Body of pancreas (tissue), 4 donors: ENCODE measurements at places on chromosomes 1 and 21. TPM values are rescaled to one million over a fixed set of nuclear protein-coding genes. Genes with fewer than 3 reads are reported as not detected.

Gene LPAR3
- total RNA-seq: 17.1 TPM

DNA sequence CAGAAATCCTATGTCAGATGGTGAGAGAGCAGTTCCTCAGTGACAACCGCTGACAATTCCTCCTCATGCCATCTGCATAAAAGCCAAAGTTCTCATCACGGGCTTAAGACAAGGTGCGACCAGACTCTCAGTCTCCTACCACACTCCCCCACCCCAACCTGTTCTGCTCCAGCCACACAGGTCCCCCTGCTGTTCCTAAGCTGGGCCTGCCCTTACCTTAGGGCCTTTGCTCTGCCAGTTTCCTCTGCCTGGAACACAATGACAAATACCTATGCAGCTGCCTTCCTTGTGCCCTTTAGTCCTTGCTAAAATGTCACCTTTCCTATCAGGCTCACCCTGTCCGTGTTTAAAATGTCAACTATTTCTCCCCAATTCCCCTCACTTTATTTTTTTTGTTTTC lies 382.2 kb downstream of the NTNG1 start:
- no peaks in the 10 kb centered on the region for H3K27me3 ChIP-seq
- no peak overlapping the region for H3K4me3 ChIP-seq
- H3K36me3 ChIP-seq: no peaks in the 10 kb centered on the region
- no peaks in the 10 kb centered on the region for H3K4me1 ChIP-seq
- no peak for DNase-seq
- no peak overlapping the region for H3K27ac ChIP-seq

GRCh38 chr1:15684042-15684461 lies at the start of gene PLEKHM2:
Gene PLEKHM2, plus strand, starts transcription at chr1:15684320. Its CDS starts 239 bp downstream, at chr1:15684559.
- H3K4me3 ChIP-seq: peak within 1 kb of the TSS; percentile 69
- peaks cover 25% of the 10 kb centered on the region for H3K4me1 ChIP-seq
- H3K27ac ChIP-seq: peak within 1 kb of the TSS; percentile 63
- no peaks in the 10 kb centered on the region for H3K27me3 ChIP-seq

Gene WNT9A
- total RNA-seq: 0.66 TPM

GRCh38 chr1:155000411-155000725 lies 2.2 kb upstream of the ZBTB7B start:
- H3K4me3 ChIP-seq: no peak overlapping the region
- H3K27ac ChIP-seq: peak overlapping the region; percentile 100
- peak; percentile 75 for DNase-seq
- H3K27me3 ChIP-seq: no peaks in the 10 kb centered on the region

DNA sequence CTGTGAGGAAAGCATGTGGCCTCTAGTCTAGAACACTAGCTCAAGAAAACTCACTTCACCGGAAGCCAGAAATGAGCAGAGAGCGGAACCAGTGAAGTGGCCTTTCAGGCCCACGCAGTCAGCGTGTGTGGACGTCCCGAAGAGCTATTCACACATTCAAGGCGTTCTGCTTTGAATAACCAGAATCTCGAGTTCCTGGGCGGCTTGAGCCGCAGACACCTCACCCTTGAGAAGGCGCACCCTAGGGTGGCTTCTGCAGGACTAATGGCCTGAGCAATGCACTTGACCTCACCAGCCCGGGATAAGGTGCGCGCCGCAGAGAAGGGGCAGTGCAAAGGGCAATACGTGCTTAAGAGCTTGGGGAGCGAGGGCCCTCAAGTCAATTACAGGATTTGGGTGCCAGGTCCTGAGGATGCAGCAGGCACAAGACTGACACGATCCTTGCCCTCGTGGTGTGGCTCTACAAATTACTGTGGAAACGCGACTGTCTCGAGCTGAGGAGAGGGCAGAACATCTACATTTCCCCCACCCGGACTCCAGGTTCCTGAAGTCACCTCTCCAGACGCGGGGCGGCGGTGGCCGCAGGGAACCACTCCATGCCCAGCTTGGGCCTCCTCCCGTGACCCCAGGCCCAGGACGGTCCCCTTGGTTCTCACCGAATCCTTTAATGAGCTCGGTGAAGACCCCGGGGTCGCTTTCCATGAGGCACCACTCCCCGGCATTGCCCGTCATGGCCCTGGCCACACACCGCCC lies 455 bp downstream of the UCHL5 start:
- H3K4me3 ChIP-seq: peak overlapping the region; percentile 93
- peak overlapping the region; percentile 98 for H3K27ac ChIP-seq
- no peaks in the 10 kb centered on the region for H3K36me3 ChIP-seq
- DNase-seq: peak; percentile 57

GRCh38 chr1:110150330-110151174 lies at the start of gene SLC6A17:
Gene SLC6A17, plus strand, starts transcription at chr1:110150494. Its CDS starts 16,436 bp downstream, at chr1:110166930.
- peaks cover 3% of the 10 kb centered on the region for H3K27me3 ChIP-seq
- peaks cover 13% of the 10 kb centered on the region for H3K4me1 ChIP-seq
- H3K36me3 ChIP-seq: no peaks in the 10 kb centered on the region
- DNase-seq: peak; percentile 31
- H3K27ac ChIP-seq: no peak within 1 kb of the TSS
- no peak within 1 kb of the TSS for H3K4me3 ChIP-seq

Gene NBPF4
- total RNA-seq: not detected

Gene MAB21L3
- not detected for total RNA-seq

- H3K4me3 ChIP-seq: no peak overlapping the region
- no peaks in the 10 kb centered on the region for H3K36me3 ChIP-seq
- no peaks in the 10 kb centered on the region for H3K4me1 ChIP-seq
- H3K27me3 ChIP-seq: no peaks in the 10 kb centered on the region
Observed at GRCh38 chr1:153400244-153400643, 9.4 kb upstream of the S100A8 start.

Gene CD164L2
- total RNA-seq: not detected

DNA sequence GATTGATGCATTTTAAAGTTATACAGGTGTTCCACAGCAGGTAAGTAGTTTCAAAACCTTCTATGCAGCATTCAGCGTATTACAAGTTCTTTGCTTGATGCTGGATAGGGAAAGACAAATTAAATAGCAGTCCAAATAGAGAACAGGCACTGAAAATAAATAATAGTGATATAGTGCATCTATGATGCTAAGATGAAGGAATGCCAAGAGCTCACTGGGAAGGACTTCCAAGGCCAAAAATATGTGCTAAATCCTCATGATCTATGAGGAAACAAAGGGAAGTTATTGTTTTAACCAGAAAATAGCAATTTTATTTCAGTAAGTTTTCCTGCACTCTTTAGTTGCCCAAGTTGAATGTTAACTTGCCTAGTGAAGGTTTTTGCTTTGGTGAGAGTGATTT lies 127.8 kb upstream of the GREM2 start:
- DNase-seq: no peak
- no peaks in the 10 kb centered on the region for H3K36me3 ChIP-seq
- no peaks in the 10 kb centered on the region for H3K4me1 ChIP-seq
- H3K27ac ChIP-seq: no peak overlapping the region
- no peaks in the 10 kb centered on the region for H3K27me3 ChIP-seq
- no peak overlapping the region for H3K4me3 ChIP-seq

- DNase-seq: no peak
- H3K36me3 ChIP-seq: no peaks in the 10 kb centered on the region
- no peak overlapping the region for H3K27ac ChIP-seq
Observed at GRCh38 chr21:35045542-35046262, 3.4 kb downstream of the RUNX1 start.

DNA sequence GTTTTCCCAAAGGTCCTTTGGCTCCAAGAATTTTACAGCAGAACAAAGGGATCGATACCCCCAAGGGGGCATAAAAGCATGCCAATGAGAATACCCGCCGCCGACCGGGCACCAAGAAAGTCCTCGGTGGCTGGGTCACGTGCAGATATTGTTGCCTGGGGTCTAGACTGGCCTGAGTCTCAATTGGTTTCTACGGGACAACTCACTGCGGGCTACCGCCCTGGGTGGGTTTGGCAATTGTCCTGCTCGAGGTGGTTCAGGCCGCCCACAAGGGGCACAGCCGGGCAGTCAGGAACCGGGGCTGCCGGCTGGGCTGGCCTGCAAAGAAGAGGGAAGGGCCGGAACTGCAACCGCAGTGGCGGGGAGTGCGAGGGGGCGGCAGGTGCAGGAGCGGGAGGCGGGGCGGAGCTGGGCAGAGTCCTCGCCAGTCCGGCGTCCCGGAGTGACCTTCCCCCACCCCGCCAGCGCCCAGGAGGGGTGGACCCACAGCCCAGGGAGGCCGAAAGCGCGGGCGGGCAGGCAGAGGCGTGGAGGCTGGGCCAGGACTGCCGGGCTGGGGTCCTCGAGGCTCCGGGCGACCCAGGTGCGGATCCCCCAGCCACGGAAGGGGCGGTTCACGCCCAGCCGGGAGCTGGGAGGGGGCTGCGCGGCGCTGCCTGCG lies 926 bp upstream of the ATP1B1 start:
- H3K27me3 ChIP-seq: no peaks in the 10 kb centered on the region
- peak; percentile 92 for DNase-seq
- H3K4me1 ChIP-seq: peaks cover 74% of the 10 kb centered on the region
- no peaks in the 10 kb centered on the region for H3K36me3 ChIP-seq
- peak overlapping the region; percentile 93 for H3K27ac ChIP-seq

- DNase-seq: no peak
- H3K27ac ChIP-seq: no peak overlapping the region
- H3K4me1 ChIP-seq: no peaks in the 10 kb centered on the region
- H3K36me3 ChIP-seq: no peaks in the 10 kb centered on the region
- H3K27me3 ChIP-seq: no peaks in the 10 kb centered on the region
Observed at GRCh38 chr21:20040768-20041167, 957.4 kb upstream of the NCAM2 start.

Gene HHAT
- 4.4 TPM for total RNA-seq

Gene LINGO4
- 1.6 TPM for total RNA-seq

Gene RAP1GAP
- total RNA-seq: 46.5 TPM

- DNase-seq: no peak
- no peaks in the 10 kb centered on the region for H3K36me3 ChIP-seq
- H3K27ac ChIP-seq: no peak overlapping the region
- no peaks in the 10 kb centered on the region for H3K27me3 ChIP-seq
- no peak overlapping the region for H3K4me3 ChIP-seq
Observed at GRCh38 chr21:37677006-37677405, 239.3 kb downstream of the KCNJ6 start.

DNA sequence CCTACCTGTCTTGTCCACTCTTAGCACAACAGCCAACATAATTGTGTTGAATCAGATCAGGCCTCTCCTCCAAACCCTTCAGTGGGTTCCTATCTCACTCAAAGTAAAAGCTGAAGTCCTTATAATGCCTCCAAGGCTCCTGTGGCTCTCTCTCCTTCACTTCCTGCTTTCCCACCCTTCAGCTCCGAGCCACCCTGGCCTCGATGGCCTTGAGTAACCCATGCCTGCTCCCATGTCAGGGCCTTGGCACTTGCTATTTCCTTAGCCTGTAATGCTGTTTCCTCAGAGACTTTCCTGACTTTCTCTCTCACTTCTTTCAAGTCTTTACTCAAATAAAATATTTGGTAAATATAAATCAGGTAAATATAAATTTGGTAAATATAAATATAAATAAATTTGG lies 8.1 kb upstream of the PLEKHM2 start:
- no peaks in the 10 kb centered on the region for H3K36me3 ChIP-seq
- no peaks in the 10 kb centered on the region for H3K27me3 ChIP-seq
- no peaks in the 10 kb centered on the region for H3K4me1 ChIP-seq
- no peak overlapping the region for H3K27ac ChIP-seq
- DNase-seq: no peak

DNA sequence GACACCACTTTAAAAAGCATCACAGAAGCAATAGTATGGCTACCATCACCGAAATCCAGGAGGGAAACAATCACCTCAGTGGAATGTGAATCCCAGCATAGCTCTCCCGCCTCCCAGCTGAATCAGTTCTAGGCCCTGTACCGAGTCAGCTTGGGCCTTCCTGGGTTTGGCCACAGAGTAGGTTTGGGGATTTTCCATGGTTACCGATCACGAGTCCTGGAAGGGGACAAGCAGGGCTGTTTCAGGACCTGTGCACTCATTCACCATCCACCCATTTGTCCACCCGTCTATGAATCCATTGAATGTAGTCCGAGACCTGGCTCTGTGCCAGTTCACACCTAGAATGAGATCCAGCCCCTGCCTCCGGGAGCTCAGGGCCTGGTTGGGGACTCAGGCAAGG lies 94.2 kb downstream of the ARHGEF10L start:
- peaks cover 53% of the 10 kb centered on the region for H3K36me3 ChIP-seq
- H3K27ac ChIP-seq: no peak overlapping the region
- peak; percentile 28 for DNase-seq
- no peaks in the 10 kb centered on the region for H3K27me3 ChIP-seq
- H3K4me1 ChIP-seq: no peaks in the 10 kb centered on the region

Gene UBE2U
- total RNA-seq: not detected

Gene LCE1A
- total RNA-seq: not detected

- no peak overlapping the region for H3K27ac ChIP-seq
- no peaks in the 10 kb centered on the region for H3K36me3 ChIP-seq
- H3K4me1 ChIP-seq: no peaks in the 10 kb centered on the region
- H3K27me3 ChIP-seq: no peaks in the 10 kb centered on the region
- DNase-seq: no peak
Observed at GRCh38 chr1:112285316-112285715, 110.7 kb upstream of the CTTNBP2NL start.

Gene C1QC
- 103 TPM for total RNA-seq

- no peak overlapping the region for H3K27ac ChIP-seq
- peaks cover 6% of the 10 kb centered on the region for H3K4me1 ChIP-seq
- H3K36me3 ChIP-seq: no peaks in the 10 kb centered on the region
- H3K4me3 ChIP-seq: no peak overlapping the region
- DNase-seq: no peak
- H3K27me3 ChIP-seq: no peaks in the 10 kb centered on the region
Observed at GRCh38 chr1:230749635-230750034, 2.4 kb downstream of the CAPN9 start.

GRCh38 chr1:81020506-81020905 lies 780.2 kb upstream of the ADGRL2 start:
- H3K36me3 ChIP-seq: no peaks in the 10 kb centered on the region
- H3K4me1 ChIP-seq: no peaks in the 10 kb centered on the region
- no peaks in the 10 kb centered on the region for H3K27me3 ChIP-seq
- H3K4me3 ChIP-seq: no peak overlapping the region
- DNase-seq: no peak
- no peak overlapping the region for H3K27ac ChIP-seq

- no peak overlapping the region for H3K27ac ChIP-seq
- no peaks in the 10 kb centered on the region for H3K27me3 ChIP-seq
- DNase-seq: no peak
- no peak overlapping the region for H3K4me3 ChIP-seq
- H3K36me3 ChIP-seq: no peaks in the 10 kb centered on the region
- peaks cover 10% of the 10 kb centered on the region for H3K4me1 ChIP-seq
Observed at GRCh38 chr1:201944639-201945038, 1.7 kb downstream of the LMOD1 start.

GRCh38 chr21:28396421-28396820 lies 596.3 kb downstream of the LTN1 start:
- H3K27me3 ChIP-seq: no peaks in the 10 kb centered on the region
- no peaks in the 10 kb centered on the region for H3K36me3 ChIP-seq
- H3K4me3 ChIP-seq: no peak overlapping the region
- no peak for DNase-seq

Gene CYP2J2
- 2.3 TPM for total RNA-seq

Gene SPOCD1
- not detected for total RNA-seq

GRCh38 chr1:230083053-230083452 lies 16.0 kb downstream of the GALNT2 start:
- peaks cover 94% of the 10 kb centered on the region for H3K4me1 ChIP-seq
- no peaks in the 10 kb centered on the region for H3K27me3 ChIP-seq
- no peak overlapping the region for H3K27ac ChIP-seq
- H3K36me3 ChIP-seq: no peaks in the 10 kb centered on the region
- DNase-seq: no peak
- no peak overlapping the region for H3K4me3 ChIP-seq
